Stimulated activated CD4-positive, alpha-beta T cell treated with anti-CD3 and anti-CD28 coated beads, Interleukin-2, amount 100 ng/mL, for 24 hours (primary cell): ENCODE measurements at places on chromosomes 3 and 15.

DNA sequence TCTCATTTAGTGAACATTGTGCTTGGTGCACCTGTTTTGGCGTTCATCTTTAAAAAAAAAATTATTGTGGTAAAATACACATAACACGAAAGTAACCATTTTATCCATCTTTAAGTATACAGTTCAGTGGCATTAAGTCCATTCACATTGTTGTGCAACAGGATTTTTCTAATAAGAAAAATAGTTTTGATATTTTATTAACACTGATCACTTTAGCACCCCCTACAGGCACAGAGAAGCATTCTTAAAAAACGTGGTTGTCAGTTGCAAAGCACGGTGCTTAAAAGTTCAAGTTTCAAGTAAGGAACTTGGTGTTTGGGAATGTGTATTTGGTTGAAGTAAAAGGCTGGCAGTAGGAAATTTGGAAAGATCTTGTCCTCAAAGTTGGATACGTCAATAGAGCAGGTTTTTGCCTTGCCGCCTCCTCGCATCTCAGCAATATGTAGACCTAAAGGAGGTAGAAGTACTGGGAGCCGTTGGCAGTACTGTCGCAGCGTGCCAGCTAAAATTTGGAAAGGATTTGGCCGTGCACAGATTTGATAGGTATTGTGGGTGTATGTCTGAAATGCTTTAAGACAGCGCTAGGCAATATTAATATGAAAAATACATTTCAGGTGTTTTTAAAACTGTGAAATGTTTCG is 110.4 kb downstream of the LRRC28 start:
- DNase-seq = no peak

DNA sequence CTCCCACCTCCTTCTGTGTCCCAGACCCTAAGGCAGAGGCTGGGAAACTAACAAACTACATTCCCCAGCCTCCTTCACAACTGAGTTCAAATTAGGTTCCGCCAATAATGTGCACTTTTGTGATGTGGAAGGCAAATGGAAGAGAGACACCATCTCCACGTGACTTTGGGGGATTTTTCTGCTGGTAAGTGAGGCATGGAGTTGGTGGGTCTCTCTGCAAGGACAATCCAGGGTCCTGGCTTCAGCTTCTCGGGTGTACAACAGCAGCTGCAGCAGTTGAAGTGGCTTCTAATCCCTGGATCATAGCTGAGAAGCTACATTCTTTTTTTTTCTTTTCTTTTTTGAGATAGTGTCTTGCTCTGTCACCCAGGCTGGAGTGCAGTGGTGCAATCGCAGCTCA is 58.9 kb upstream of the GATA2 start:
- DNase-seq = no peak

DNA sequence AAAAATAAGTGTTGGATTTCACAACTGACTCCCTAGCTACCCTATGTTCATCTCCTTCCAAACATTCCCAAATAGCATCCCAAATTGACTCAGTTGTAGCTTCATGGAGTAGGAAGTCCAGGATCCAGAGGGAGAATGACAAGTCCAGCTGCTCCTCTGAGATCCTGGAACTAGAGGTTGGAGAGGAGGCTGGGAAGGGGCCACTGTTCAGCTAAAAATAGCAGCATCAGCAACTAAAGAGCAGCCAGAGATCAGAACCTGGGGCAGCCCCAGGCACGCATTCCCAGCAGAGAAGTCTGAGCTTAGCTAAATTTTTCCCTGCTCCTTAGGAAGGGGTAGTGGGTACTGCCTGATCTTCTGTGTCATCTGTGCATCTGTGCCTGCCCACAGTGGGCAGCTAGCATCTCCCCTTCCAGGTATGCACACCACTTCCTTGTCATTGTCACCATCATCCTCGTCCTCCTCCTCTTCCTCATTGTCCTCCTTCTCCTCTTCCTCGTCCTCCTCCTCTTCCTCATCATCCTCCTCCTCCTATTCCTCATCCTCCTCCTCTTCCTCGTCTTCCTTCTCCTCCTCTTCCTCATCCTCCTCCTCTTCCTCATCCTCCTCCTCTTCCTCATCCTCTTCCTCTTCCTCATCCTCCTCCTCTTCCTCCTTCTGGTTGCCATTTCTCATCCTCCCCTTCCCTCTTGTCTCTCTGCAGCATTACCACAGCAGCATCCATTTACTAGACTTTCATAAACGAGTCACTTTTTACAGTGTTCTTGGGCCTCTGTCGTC is 152.3 kb upstream of the ROPN1 start:
- DNase-seq = no peak

- DNase-seq = no peak
Measured at GRCh38 chr3:152120601-152121269, 148.0 kb upstream of the MBNL1 start.

GRCh38 chr15:94228611-94229010 is 2.8 kb upstream of the MCTP2 start:
- no peak for DNase-seq

DNA sequence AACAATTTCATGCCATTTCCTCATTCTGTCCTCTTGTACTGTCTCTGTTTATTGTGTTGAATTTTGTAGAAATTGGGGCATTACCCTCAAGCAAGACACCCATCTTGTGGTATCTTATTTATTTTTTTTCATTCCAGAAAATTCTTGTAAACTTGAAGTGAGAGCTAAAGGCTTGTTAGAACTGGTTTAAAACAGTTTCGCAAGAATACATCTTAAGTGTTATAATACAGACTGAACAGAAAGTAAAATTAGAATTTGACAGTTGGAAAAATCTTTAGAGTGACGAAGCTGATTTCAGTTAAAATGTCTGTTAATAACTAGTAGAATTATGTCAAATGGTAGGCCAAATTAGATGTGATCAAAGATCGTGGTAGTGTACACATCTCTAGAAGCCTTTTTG is 26.9 kb downstream of the RNF13 start:
- no peak for DNase-seq

DNA sequence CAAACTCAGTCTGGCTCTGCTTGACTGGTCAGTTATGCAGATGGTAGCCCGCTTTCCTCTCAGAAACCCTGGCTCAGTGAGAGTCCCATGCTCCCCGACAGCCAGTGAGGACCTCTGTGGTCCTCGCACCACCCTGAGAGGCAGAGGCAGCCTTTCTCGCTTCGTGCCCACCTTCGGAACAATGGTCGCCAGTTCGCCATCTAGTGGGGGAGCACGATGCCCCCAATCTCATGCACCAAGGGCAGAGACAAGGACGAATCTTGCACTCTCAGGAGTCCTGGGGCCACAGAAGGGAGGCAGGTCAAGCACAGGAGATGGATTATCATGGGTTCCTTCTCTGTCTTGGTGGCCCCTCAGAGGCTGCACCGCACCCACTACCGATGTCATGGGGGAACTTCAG is 75.2 kb downstream of the RHCG start:
- DNase-seq = no peak
